ENCODE measurements at places on chromosomes 16 and 17.

DNA sequence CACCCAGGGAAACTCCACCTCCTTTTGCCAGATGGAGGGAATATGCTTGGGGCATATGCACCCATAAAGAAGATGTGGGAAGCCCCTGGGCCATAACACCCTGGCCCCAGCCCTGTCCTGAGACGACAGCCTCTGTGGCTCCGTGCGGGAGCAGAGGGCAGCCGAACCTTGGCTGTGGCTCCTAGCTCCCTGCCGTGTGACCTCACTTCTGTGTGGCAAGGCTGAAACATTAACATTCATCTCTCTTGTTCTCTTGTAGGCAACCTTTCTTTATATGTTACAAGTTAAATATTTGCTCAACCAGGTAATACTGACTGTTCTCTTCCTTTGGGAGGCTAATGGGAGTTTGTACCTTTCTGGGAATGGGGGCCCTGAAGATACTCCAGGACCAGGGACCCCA lies 17.5 kb downstream of the SLC47A1 start:
- no peak for DNase-seq

- no peak for DNase-seq
These were observed 1407.0 kb downstream of the CDH11 start for GRCh38 chr16:63714876-63715275.

GRCh38 chr17:62140836-62141235 lies 75.8 kb upstream of the MED13 start:
- DNase-seq: no peak

- DNase-seq: no peak
These were observed 47.1 kb downstream of the BCL7C start for GRCh38 chr16:30846649-30847402.

DNA sequence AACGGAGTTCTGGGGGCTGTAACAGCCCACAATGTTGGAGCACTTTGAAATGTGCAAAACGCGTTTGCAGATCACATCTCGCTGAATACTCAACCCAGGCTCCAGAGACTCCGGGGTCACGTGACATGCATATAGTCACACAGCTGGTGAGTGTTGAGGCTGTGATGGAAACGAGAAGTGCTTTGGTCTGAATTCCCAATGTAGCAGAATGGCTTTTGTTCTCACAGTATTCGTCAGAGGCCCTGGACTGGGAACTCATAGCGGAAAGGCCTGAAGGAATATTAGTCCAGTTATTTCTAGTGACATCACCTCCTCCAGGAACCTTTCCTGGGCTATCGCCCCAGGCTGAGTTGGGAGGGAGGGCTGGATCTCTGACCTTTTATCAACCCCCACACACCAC lies 95.8 kb upstream of the CRHR1 start:
- no peak for DNase-seq

Data from nephron progenitor cell (in vitro differentiated cells).